ENCODE measurements at places on chromosomes 6 and 20.

DNA sequence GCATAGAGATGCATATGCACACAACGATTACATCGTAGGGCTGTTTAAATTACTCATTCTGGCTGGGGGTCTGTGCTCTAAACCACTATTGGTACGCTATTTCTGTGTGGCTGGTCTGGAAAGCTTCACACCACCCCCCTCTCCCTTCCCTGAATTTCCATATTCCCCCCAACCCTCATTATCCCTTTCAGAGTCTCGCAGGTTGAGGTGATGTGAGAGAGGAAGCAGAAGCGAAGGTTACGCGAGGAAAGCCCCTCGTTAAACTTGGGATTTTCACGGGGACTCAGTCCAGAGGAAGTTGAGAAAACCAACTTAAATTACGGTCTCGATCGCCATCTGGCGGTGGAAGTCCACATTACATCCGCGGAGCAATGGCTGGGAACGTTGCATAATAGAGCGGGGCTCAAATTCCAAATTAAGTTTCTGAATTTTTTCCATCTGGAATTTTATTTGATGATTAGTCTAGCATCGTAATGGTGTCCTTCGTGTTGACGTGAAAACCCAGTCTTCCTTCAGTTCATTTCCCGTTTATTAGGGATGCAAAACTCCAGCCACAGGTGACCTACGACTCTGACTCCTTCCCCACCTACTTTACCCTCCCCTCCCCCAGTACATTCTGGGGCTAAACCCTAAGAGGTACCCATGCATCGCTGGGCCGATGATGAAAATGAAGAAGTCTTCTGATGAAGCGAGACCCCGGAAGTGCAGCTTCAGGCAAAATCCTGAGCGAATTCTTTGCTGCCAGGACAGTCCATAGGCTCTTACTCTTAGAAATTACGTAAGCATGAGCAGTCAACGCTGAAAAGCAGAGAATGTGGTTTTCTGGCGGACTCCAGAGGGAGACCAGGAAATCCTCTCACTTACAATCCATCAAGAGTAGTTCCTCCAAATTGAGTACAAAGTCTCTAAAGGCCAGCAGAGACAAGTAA is 19.7 kb downstream of the HLA-DOB start:
- DNase-seq: peak; percentile 63

DNA sequence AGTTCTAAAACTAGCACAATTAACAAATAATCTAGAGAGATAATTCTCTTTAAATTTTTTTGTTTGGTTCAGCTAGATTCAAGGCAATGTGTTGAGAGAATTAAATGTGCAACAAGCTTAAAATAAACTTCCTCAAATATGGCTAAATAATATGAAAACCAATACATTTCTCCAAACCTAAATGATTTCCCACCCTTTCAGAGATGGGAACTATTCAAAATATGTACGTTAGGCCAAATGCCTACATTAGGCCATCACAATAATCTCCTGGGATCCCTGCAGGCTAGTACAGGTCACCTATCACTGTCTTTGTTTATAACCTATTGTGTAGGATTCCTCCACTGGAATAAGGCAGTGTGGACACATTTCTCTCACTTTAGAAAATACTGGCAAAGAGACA is 1.7 kb downstream of the FAXC start:
- DNase-seq: no peak

DNA sequence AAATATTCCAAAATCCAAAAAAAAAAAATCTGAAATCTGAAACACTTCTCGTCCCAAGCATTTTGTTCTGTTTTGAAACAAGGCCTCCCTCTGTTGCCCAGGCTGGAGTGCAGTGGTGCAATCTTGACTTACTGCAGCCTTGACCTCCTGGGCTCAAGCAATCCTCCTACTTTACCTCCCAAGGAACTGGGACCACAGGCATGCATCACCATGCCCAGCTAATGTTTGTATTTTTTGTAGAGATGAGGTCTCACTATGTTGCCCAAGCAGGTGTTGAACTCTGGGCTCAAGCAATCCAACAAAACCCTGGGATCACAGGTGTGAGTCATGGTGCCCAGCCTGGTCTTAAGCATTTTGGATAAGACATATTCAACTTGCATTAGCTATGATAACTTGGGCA is 13.6 kb downstream of the SESN1 start:
- no peak for DNase-seq

DNA sequence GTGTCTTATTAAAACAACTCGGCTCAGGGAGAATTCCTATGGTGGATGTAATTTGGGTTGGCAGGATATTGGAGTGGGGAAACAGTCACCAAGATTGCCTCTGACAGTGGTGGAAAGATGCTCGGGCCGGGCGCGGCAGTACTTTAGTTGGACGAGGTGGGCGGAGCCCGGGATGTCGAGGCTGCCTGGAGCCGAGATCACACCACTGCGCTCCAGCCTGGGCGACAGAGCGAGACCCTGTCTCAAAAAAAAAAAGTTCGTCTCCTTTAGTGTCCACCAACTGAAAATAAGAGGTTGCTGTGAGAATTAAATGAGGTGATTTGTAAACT is 621 bp downstream of the NOL7 start:
- peak; percentile 9 for DNase-seq

DNA sequence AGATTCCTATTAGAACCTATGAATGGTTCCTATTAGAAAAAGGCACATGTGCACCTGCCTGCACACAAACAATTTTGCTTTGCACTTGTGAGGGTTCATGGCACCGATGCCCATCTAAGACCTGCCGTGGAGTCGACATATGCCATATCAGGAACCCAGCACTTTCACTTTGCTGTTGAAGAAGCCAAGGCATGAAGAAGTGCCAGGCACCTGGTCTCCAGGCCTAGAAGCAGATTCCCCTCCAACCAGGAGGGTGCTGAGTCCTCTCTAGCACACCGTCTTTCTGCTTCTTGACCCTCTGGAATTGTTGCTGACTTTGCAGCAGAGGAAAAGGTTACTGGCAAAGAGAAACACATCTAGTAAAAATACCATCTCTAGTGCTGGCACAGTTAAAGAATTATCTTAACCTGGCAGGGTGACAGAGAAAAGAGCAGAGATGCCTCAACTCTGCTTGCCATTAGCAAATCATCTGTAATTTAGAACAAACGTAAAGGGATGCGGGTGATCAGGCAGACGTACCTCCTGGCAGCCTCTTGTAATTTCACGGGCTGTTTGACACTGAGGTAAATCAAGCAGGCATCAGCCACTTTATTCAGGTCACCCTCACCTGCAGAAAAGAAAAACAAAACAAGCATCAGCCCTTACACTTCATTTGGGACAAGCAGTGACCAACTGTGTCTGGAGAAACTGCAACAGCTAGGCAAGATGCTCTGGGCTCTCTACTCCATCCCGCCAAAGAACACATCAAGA is 37.2 kb downstream of the TTI1 start:
- DNase-seq: no peak

- DNase-seq: no peak
Observed at GRCh38 chr20:31664696-31665354, 27.1 kb downstream of the COX4I2 start.

DNA sequence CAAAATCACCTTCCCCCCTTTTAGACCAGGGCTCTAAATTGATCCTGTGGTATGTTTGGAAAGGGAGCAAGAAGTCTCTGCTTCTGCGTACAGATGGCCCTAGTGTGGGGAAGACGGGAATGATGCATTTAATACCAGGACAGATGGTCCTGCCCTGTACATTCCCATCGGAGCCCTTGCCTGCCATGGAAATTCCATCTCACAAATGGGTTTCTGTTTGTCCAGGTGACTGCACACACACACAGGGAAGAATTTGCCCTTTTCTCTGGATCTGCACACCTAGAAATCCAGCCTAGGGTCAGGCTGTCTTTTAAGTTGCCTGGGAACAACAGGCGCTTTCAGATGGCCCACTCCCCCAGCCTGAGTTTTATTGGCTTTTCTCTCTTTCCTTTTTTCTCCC is 1.3 kb downstream of the MAS1 start:
- no peak for DNase-seq

- no peak for DNase-seq
Observed at GRCh38 chr6:57108691-57109090, 18.7 kb downstream of the ZNF451 start.

DNA sequence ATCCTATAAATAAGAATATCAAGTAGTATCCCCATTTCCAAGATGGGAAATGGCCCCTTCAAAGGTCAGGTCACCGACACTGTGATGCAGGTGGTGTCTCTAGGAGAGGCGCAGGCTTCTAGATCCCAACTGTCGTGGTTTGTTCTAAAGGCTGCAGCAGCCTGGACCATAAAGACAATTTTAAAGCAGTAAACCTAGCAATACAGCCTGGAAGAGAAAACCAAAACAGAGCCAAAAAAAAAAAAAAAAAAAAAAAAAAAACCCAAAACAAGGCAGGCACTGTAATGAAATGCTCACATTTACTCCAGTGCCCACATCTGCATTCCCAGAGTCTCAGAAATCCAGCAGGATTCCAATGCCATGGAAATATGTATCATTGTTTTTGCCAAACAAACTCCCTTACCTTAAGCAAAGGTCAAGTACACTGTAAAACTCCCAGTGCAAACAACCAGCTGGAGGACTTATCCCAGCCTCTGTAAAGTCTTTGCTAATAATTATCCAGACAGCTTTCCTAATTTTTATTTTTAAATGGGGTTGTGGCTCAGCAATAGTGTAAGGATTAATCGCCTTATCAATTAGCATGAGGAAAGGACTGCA is 98.2 kb downstream of the PSMG4 start:
- no peak for DNase-seq

DNA sequence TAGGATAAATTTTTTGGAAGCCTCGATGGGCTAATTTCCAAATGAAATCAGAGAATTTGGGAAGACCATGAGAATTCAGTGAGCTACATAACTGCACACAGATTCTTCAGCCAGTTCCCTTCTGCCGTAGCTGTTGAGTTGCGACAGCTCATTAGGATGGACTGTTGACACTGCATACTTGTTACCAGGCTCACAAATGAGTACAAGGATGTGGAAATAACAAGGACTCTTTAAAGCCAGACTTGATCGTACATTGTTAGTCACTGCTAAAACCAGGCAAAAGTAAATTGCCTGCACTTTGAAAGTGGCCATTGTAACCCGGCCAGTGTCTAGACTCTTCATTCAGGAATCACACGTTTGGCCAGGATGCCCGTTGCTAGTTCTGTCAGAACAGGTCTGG is 37.0 kb downstream of the NDUFAF5 start:
- DNase-seq: no peak

DNA sequence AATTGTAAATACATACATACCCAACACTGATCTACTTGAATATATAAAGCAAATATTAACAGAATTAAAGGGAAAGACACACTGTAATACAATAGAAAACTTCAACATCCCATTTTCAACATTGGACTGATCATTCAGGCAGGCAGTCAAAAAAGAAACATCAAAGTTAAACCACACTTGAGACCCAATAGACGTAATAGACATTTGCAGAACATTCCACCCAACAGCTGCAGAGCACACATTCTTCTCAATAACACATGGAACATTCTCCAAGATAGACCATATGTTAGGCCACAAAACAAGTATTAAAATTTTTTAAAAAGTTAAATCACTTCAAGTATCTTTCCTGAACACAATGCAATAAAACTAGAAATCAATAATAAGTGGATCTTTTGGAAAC is 698.2 kb downstream of the COL12A1 start:
- no peak for DNase-seq

GRCh38 chr6:122853259-122853995 is 64.4 kb downstream of the SMPDL3A start:
- DNase-seq: no peak

GRCh38 chr6:85425997-85426396 is 23.9 kb upstream of the NT5E start:
- no peak for DNase-seq

- no peak for DNase-seq
Observed at GRCh38 chr6:167462514-167463312, 137.8 kb downstream of the TTLL2 start.

Measured in CD4-positive, alpha-beta T cell treated with Interleukin-6 at 100 ng/mL for 8 hours (primary cell).